NCI-H526 (cell line): ENCODE measurements at places on chromosomes 2 and 18.

DNA sequence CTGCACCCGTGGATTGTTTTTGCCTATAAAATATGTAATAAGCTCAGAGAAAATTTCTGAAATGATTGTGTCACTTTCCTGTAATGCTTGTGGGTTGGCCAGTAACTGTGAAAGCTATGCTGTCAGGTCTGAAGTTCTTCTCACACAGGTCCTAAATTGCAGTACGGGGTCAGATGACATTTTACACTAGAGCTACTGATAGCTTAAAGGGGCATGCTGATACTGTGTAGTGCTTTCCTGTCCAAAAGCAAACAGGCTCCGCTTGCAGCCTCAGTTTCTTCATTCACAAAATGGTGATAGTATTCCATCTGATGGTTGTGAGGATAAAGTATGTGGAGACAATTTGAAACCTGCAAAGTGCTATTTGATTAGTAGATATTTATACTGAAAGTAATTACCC is 7.6 kb upstream of the FARSB start:
- DNase-seq: no peak

DNA sequence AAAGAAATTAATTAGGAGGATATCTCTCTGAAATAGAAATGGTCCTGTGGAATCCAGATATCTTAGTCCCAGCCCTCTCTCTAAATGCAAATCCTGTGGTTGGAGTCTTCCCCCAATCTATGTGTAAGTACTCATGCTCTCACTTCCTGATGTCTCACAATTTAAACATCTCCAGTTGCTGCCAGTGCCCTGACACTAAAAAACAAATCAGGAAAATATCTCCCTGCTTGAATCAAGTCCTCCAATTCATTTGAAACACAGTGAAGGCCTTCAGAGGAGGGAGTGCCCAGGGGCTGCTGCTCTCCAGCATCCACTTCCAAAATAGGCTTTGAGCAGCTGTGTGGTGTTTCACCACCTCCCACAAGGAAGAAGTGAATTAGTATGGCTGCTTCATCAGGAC is 413.8 kb downstream of the RAD51AP2 start:
- peak; percentile 66 for DNase-seq

- peak; percentile 15 for DNase-seq
Measured at GRCh38 chr18:25675123-25675850, 323.3 kb upstream of the ZNF521 start.

- no peak for DNase-seq
Measured at GRCh38 chr2:223319601-223320000, 267.6 kb downstream of the KCNE4 start.

GRCh38 chr2:74845217-74845751 is 11.4 kb downstream of the HK2 start:
- DNase-seq: no peak

- no peak for DNase-seq
Measured at GRCh38 chr2:55743583-55743982, 49.9 kb upstream of the PNPT1 start.

DNA sequence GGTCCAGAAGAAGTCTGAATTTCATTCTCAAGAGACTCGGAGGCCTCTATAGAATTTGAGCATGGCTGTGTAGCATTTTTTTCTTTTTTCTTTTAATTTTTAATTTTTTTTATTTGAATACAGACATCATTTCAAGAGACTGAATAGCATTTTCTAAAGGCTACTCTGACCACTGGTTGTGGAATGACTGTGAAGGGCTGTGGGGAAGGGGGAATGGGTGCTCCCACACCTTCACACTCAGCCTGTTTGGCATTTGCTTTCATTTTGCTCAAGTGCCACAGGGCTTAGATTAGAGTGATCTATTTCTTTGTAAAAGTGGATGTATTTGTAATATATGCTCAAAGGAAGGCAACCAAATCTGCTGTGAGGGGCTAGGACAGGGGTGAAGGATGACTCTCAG is 142.0 kb upstream of the SPOPL start:
- DNase-seq: no peak

GRCh38 chr18:6342990-6343389 is 71.7 kb downstream of the L3MBTL4 start:
- no peak for DNase-seq

DNA sequence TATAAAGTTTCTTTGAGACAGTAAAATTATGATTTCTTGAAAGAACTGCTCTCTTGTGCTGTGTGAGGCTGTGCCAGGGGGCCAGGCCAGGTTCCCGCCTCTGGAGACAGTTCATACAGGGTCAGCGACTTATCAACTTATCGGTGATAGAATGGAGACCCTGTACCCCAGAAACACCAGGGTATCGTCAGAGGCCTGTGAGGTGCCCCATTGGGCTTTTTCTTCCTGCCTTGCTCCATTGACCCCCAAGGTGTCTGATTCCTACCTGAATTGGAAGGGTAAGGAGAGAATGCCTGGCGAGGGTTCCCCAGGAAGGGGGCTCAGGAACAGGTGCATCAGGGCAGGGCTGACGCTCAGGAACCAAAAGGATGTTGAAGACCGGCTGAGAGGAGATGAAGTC is 4.3 kb downstream of the DLX1 start:
- no peak for DNase-seq

- DNase-seq: no peak
Measured at GRCh38 chr2:236196366-236196765, 28.2 kb upstream of the GBX2 start.

- no peak for DNase-seq
Measured at GRCh38 chr2:196234672-196235071, 63.3 kb upstream of the STK17B start.

GRCh38 chr2:85772019-85772745 is 18.4 kb downstream of the ATOH8 start:
- DNase-seq: no peak

DNA sequence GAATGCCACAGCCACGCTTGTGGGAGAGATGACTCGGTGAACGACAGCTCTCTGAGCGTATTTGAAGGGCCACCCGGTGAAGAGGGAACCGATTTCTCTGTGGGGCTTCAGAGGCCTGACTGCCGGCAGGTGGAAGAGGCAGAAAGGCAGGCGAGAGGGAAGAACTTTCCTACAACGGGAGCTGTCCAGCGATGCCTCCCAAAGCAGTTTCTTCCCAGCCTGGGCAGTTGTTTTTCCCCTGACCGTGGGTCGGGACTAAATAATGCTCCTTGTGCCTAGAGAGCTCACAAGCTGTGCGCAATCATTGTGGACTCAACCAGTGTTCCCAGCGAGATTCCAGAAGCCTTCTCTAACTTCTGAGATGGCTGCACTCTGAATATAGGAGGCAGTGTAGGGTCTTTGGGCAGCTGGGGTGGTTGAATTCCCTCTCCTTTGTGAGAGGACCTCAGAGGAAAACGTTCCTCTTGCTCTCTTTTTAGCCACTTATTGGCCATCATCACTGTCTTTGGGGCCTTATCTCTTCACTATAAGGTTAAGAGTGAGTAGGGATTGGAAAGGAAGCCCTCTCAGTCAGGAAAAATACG is 710 bp downstream of the SEC11C start:
- DNase-seq: no peak

- DNase-seq: no peak
Measured at GRCh38 chr2:179612591-179613298, 248.7 kb downstream of the ZNF385B start.

DNA sequence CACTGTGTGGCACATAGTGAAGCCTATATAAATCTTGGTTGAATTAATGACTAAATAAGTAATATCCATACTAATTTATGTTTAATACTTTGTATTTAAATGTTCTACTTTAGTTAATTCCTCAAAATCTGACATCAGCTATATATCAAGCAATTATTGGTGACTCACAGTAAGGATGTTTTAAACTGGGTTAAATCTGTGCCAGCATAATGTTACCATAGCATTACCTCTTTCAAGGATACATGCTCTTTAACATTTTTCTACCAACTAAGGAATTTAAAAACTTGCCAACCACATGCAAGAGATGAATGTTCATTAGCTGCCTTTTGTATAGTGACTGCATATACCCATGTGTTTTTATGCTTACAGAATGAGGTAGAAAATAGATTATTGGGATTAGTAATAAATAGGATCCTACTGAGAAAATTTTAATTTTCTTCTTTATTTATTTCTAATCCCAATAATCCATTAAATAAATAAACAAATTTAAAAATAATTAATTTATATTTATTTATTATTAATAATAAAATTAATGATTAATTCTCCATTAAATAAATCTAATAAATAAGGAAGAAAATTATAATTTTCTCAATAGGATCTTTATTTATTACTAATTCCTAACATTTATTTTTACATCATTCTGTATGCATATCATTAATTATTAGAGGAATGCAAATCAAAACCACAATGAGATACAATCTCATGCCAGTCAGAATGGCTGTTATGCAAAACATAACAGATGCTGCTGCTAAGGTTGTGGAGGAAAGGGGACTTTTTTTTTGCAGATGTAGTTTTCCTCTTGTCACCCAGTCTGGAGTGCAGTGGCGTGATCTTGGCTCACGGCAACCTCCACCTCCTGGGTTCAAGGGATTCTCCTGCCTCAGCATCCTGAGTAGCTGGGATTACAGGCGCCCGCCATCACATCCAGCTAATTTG is 410.7 kb upstream of the DSEL start:
- peak; percentile 41 for DNase-seq

DNA sequence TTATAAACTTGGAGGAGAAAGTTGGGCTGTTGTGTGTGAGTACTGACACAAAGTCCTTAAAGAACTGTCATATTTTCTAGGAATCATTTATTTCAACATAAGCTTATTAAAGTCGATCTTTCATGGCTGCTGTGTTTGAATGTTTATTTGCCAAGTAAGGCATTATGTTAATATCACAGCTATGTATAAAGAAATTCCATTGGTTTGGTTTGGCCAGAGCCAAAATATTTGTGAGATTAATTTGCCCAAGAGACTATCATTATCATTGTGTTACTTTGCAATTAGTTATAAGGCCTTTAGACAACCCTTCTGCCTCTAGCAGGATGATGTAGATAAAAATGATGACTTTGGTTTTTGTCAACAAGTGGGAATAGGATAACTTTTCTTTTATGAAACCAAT is 240.6 kb upstream of the NT5C1B start:
- no peak for DNase-seq

DNA sequence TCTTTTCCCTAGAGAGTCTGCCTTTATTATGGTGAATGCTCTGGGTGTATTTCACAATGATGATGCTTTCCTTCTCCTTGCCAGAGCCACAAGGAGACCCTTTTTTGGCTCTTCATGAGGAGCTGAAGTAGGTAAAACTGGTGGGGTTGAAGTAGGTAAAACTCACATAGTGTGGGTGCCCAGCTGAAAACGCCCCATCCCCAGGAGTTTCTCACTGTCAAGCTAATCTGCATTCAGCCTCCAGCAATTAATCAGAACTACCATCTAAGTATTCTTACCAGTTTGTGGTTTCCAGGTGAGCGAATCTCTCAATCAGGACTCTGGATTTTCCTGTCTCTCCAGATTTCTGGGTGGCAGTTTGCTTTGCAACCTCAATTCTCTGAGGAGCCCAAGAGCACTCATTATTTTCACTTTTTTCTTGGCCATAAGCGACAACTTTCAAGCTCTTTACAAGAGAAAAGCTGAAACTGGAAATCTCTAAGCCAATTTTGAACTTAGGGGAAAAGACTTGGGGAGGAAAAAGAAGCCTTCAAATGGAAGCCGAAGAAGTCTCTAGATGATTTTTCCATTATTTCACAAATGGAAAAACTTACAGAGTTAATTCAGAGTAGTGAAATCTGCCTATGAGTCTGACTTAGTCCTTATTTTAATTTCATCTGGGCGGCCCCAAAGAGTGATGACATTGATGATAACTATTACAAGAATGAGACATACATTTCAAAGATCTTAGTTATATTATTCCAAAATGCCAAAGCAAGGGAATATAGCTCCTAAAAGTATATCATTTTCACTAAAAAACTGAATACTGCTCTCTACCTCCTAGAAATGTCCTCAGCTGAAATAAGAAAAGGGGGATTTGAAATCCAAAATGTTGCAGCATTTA is 121.4 kb upstream of the MAP3K20 start:
- DNase-seq: no peak

DNA sequence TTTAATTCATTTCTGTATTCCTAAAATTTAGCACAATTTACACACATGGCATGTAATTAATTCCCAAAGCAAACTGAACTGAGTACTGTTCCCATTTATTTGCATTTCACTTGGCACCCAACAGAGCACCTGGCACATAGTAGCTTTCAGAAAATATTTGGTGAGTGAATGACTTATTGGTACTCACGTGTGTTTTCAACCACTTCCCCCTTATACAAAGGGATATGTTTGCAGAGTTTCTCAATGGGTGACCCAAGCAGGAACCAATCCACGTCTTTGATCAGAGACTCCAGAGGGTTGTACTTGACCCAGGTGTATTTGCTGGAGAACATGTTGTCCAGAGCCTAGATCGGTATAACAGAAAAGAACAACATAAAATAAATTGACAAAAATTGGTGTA is 6.6 kb downstream of the GKN2 start:
- no peak for DNase-seq

- no peak for DNase-seq
Measured at GRCh38 chr2:178870703-178871102, 63.5 kb upstream of the TTN start.

DNA sequence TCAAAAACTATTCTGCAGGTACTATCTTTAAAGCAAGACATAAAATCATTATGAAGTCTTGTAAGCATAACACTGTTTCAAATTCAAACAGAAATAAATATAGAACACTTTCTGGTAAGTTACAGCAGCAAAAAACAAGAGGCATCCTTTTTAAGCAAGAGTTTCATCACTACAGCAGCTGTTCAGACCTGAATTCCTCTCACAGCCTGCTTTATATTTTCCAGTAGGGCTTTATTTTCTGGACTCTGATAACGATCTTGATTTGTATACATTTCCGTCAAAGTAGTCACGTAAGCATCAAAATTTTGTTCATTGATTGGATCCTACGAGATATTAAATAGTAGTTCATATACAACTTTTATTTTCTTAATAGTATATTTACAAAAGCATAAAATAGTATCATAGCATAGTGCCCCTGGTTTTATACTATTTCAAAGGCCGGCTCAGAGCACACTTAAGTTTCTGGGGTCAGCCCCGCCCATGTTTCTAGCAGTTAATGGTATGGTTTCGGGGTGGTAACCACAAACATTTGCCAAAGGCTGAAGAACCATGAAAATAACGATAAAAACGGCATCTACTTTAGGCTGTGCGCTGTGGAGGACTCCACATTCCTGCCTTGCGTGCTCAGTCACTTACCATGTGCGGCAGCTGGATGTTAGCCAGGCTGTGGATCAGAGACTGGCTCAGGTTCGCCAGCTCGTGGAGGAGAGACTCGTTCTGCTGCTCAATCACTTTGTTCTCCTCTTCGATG is 47.5 kb upstream of the PXDN start:
- DNase-seq: no peak
